ENCODE measurements at places on chromosomes 3 and 15.

- peaks cover 64% of the 10 kb centered on the region for H3K27me3 ChIP-seq
- no peak overlapping the region for H3K4me3 ChIP-seq
- H3K27ac ChIP-seq = no peak overlapping the region
- no peak for DNase-seq
- peaks cover 3% of the 10 kb centered on the region for H3K4me1 ChIP-seq
Measured at GRCh38 chr3:138360869-138361525, 12.6 kb downstream of the MRAS start.

DNA sequence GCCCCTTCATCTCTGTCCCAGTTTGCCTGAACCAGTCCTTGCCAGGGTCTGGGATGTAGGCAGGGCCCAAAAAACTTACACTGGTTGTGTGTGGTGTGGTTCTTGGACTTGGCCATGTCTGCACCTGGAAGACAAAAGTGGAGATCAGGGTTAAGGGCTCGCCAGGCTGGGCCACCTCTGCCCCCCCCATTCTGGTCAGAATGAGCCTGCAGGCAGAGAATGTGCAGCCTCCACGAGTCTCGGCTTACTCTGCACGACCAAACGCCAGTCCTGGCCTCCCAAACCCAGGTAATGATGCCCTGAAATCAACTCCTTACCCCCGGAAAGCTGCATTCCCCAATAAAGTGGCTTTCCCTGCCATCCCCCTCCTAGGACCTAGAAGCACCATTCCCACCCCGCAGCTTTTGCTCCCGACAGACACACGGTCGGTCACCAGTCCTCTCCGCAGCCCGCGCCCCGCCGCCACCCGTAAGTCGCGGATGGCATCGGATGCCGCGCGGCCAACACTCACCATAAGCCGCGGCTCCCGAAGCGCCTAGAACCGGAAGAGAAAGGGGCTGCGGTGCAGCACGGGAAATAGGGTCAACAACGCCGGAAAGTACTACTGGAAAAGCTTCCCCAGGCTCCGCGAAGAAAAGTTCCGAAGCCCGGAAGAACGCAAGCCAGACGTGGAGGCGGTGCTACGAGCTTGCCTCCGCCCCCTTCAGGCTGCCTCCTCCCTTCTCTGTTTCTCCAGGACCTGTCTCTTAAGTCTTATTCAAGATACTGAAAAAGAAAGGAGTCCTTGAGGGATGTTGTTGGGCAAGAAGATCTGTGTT lies at the start of gene RPL29:
Gene RPL29 (minus strand): TSS at position 550 of the 818 bp plus-strand sequence. CDS start 434 bp downstream, at position 116.
- H3K27me3 ChIP-seq = no peaks in the 10 kb centered on the region
- H3K4me3 ChIP-seq = peak within 1 kb of the TSS; percentile 93

- H3K27me3 ChIP-seq = no peaks in the 10 kb centered on the region
- H3K36me3 ChIP-seq = no peaks in the 10 kb centered on the region
- H3K4me3 ChIP-seq = no peak overlapping the region
- no peak overlapping the region for H3K27ac ChIP-seq
- H3K4me1 ChIP-seq = peaks cover 5% of the 10 kb centered on the region
- no peak for DNase-seq
Measured at GRCh38 chr3:128709038-128709437, 16.9 kb upstream of the RAB7A start.

GRCh38 chr3:152416808-152417580 lies 148.3 kb downstream of the MBNL1 start:
- no peak for DNase-seq
- H3K27ac ChIP-seq = peak overlapping the region; percentile 89
- H3K27me3 ChIP-seq = no peaks in the 10 kb centered on the region
- H3K4me3 ChIP-seq = no peak overlapping the region
- peaks cover 24% of the 10 kb centered on the region for H3K4me1 ChIP-seq

DNA sequence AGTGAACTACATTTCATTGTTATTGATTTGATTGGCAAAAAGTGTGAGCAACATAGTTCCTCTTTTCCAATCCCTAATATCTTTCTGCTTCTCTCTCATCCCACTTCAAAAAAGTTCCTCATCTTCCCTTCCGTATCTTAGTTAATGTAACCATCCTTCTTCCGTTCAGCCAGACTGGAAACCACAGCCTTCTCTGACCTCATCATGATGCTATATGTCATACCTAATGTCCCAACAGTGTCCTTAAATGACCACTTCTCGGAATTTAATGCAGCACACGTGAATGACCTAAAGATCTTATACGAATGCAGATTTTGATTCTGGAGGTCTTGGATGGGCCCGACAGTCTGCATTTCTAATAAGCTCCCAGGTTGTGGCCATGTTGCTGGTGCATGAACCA lies 320.3 kb upstream of the SATB1 start:
- H3K27ac ChIP-seq = peak overlapping the region; percentile 63
- peaks cover 35% of the 10 kb centered on the region for H3K4me1 ChIP-seq
- no peak overlapping the region for H3K4me3 ChIP-seq
- H3K36me3 ChIP-seq = no peaks in the 10 kb centered on the region

GRCh38 chr3:31167666-31168065 lies 273.2 kb upstream of the GADL1 start:
- H3K4me3 ChIP-seq = no peak overlapping the region
- H3K27me3 ChIP-seq = no peaks in the 10 kb centered on the region
- H3K4me1 ChIP-seq = no peaks in the 10 kb centered on the region
- no peak overlapping the region for H3K27ac ChIP-seq

DNA sequence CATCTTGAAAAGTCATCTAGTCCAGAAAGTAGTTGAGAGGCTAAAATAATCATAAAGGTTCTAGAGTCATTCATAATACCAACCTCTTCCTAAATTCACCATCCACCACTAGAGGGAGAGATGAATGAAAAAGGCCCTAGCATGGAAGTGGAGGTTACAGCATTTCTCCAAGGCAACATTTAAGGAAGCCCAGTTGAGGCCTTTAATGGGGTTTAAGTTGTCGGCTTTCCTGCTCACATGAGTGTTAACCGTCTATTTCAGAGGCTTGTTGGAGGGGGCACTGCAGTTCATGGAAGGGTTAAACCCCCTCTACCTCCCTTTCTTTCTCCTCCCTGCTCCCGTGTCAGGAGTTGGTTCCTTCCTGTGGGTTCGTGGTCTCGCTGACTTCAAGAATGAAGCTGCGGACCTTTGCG lies 3.8 kb upstream of the SLCO3A1 start:
- H3K4me1 ChIP-seq = peaks cover 27% of the 10 kb centered on the region
- peaks cover 69% of the 10 kb centered on the region for H3K27me3 ChIP-seq
- H3K4me3 ChIP-seq = no peak overlapping the region
- H3K27ac ChIP-seq = no peak overlapping the region
- H3K36me3 ChIP-seq = no peaks in the 10 kb centered on the region

GRCh38 chr15:45641374-45641781 lies 6.5 kb downstream of the SQOR start:
- H3K27ac ChIP-seq = no peak overlapping the region
- no peak overlapping the region for H3K4me3 ChIP-seq
- no peaks in the 10 kb centered on the region for H3K27me3 ChIP-seq
- no peak for DNase-seq

GRCh38 chr15:68792901-68793766 lies 27.6 kb downstream of the ANP32A start:
- no peak for DNase-seq
- H3K27ac ChIP-seq = peak overlapping the region; percentile 97
- no peaks in the 10 kb centered on the region for H3K27me3 ChIP-seq
- H3K4me3 ChIP-seq = peak overlapping the region; percentile 73

- no peak overlapping the region for H3K27ac ChIP-seq
- peaks cover 18% of the 10 kb centered on the region for H3K36me3 ChIP-seq
- peaks cover 30% of the 10 kb centered on the region for H3K4me1 ChIP-seq
- no peak for DNase-seq
Measured at GRCh38 chr3:179446501-179446900, 4.8 kb downstream of the GNB4 start.

- H3K36me3 ChIP-seq = no peaks in the 10 kb centered on the region
- peaks cover 38% of the 10 kb centered on the region for H3K4me1 ChIP-seq
- no peak for DNase-seq
- H3K4me3 ChIP-seq = no peak overlapping the region
Measured at GRCh38 chr15:51625236-51625635, 2.7 kb upstream of the DMXL2 start.

- H3K27me3 ChIP-seq = peaks cover 25% of the 10 kb centered on the region
- no peak overlapping the region for H3K4me3 ChIP-seq
- no peak for DNase-seq
- H3K36me3 ChIP-seq = no peaks in the 10 kb centered on the region
- H3K4me1 ChIP-seq = no peaks in the 10 kb centered on the region
Measured at GRCh38 chr15:41125063-41125669, 9.1 kb upstream of the INO80 start.

GRCh38 chr3:161413127-161413854 lies 42.0 kb upstream of the SPTSSB start:
- no peak for DNase-seq
- peaks cover 11% of the 10 kb centered on the region for H3K27me3 ChIP-seq
- H3K4me3 ChIP-seq = no peak overlapping the region
- no peak overlapping the region for H3K27ac ChIP-seq
- H3K4me1 ChIP-seq = no peaks in the 10 kb centered on the region

DNA sequence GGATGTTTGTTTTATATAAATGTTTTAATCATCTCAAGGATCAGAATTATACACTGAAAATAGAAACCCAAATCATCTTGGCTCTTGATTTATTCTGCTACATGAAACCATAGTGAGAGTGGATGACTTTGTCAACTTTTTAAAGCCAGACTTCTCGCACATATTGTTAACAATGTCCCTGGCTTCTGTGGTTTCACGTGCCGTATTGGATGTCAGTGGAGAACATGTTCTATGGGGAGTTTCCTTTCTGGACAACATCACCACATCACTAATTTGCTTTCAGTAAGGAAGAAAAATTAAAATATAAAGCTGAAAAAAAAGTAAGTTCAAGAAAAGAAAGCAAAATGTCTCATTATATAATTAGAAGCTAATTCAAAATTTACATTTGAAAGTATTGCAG lies 297.1 kb upstream of the MME start:
- no peak for DNase-seq
- H3K36me3 ChIP-seq = no peaks in the 10 kb centered on the region
- no peak overlapping the region for H3K4me3 ChIP-seq
- H3K27ac ChIP-seq = no peak overlapping the region
- no peaks in the 10 kb centered on the region for H3K27me3 ChIP-seq
- H3K4me1 ChIP-seq = no peaks in the 10 kb centered on the region

DNA sequence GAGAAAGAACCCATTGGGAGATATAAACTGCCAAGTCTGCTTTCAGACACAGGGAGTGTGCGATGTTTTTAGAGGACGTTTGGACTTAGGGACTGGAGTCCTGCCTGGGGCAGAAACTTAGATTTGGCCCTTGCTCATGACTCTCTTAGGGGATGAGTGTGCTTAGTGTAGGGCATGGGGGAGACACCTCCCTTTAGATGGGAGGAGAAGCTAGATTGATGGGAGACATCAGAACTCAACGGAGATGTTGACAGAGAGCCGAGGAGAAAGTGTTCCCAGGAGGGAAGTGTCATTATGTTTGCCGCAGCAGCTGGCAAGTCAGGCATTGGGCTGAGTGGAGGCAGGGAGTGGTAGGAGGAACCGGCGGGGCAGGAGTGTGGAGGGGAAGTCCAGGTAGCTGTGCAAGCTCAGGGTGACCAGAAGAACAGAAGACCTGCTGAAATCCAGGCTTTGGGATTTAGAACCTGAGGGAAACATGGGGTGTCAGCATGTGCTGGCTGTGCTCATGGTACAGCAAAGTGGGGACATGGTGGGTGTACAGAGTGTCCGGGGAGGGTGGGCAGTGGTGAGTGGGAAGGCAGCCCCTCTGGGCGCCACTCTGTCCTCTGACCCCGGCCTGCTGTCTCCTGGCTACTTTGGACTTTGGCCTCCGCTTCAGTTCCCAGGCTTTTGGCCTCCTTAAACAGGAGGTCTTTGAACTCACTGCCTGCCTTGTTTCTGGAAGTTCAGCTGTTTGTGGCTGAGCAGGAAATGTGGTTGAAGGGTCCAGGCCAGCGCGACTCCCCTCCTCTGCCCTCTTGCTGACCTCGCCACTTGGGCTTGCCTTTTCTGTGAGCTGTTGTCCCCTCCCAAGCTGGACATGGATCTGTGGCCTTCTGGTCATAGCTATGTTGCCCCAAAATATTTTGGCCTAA lies 324.0 kb upstream of the LRRFIP2 start:
- H3K4me1 ChIP-seq = peaks cover 7% of the 10 kb centered on the region
- peaks cover 20% of the 10 kb centered on the region for H3K27me3 ChIP-seq
- no peak for DNase-seq
- no peak overlapping the region for H3K4me3 ChIP-seq

GRCh38 chr3:81916890-81917289 lies 155.4 kb upstream of the GBE1 start:
- H3K4me3 ChIP-seq = no peak overlapping the region
- no peaks in the 10 kb centered on the region for H3K36me3 ChIP-seq
- no peak for DNase-seq
- H3K4me1 ChIP-seq = no peaks in the 10 kb centered on the region

Measured in stimulated activated naive B cell treated with anti-CD40 and anti-IgM and Interleukin-4, amounts not matched to agents 10 μg/mL and 1 μg/mL and 100 μg/mL, for 72 hours (primary cell).